ENCODE measurements at places on chromosomes 11 and 22.

GRCh38 chr11:119759747-119760412, 30.9 kb upstream of the NECTIN1 start:
- no peak for DNase-seq

DNA sequence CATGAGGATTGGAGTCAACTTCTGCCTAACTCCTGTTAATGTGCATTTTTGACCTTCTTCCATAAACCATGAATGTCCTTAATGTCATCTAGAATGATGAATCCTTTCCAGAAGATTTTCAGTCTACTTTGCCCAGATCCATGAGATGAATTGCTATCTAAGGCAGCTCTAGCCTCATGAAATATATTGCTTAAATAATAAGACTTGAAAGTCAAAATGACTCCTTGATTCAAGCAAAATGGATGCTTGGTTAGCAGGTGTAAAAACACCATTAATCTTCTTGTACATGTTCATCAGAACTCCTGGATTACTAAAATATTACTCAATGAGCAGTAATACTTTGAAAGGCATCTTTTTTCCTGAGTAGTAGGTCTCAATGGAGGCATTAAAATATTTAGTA, 238.5 kb upstream of the ZC3H12C start:
- no peak for DNase-seq

GRCh38 chr22:44548981-44549380, 50.9 kb upstream of the RTL6 start:
- no peak for DNase-seq

GRCh38 chr11:12099132-12099873, 11.1 kb upstream of the MICAL2 start:
- no peak for DNase-seq

Data from Right ventricle myocardium inferior (tissue), 1 donor.